CD4-positive, CD25-positive, alpha-beta regulatory T cell (primary cell): ENCODE measurements at places on chromosomes 5 and 9. TPM values are rescaled to one million over a fixed set of nuclear protein-coding genes. Genes with fewer than 3 reads are reported as not detected.

The KIF24 gene
- 0.25 TPM for total RNA-seq

The IL33 gene
- total RNA-seq, result not detected

The SPATA31C1 gene
- not detected for total RNA-seq

The PCDHGB5 gene
- not detected for total RNA-seq

The PARP8 gene
- 217 TPM for total RNA-seq

The SPATA31A6 gene
- total RNA-seq, result not detected

- H3K36me3 ChIP-seq, result no peaks in the 10 kb centered on the region
- H3K4me3 ChIP-seq, result no peak overlapping the region
- H3K27ac ChIP-seq, result no peak overlapping the region
- no peaks in the 10 kb centered on the region for H3K27me3 ChIP-seq
- no peak for DNase-seq
Observed at GRCh38 chr5:180645274-180646204, 3.9 kb downstream of the FLT4 start.

DNA sequence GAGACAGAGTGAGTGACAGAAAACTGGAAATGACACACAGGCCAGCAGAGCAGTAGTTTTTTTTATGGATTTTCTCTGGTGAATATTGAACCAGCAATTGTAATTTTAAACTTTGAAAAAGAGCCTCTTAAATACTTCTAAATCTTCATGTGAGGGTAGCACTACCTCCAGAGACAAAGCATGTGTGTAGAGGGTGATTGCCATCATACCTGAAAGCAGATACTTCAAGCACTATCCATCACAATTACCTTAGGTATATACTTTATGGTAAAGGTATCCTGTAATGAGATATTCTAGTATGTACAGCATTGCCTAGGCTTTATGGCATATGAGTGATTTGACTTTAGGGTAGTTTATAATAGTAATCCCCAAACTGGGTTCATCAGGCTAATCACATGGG is 3.4 kb upstream of the EBF1 start:
- peaks cover 46% of the 10 kb centered on the region for H3K4me1 ChIP-seq
- no peak overlapping the region for H3K4me3 ChIP-seq
- H3K27me3 ChIP-seq, result peaks cover 48% of the 10 kb centered on the region
- DNase-seq, result no peak

DNA sequence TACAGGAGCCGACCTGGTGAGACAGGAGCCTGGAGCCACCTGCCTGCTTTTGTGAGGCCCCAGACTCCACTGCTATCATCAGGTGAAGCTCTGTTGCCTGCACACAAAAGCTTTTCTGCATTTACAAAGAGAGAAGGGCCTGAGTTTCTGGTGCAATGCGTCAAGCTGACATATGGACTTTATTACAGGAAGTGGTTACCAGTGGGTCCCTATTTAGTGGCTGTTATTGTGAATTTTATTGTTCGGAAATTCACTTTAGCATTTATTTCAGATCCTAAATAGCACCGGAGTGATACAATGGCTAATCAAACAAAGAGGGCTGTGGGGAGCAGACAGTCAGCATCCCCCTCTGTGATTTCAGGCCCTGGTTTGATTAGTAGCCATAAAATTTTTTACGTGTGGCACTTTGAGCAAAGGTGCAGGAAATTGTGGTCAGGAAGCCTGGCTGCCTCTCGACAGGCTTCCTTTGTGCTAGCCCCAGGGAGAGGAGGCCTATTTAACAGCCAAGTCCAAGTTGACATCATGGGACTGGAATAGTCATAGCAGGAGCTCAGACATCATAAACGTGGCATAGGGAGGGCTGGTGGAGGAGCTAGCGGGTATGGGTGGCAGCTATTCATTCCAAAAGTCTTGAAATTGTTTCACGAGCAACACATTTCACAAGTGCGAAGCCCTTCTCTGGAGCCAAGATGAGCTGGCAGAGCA is 8.4 kb downstream of the TGFBI start:
- peak overlapping the region; percentile 2 for H3K4me3 ChIP-seq
- no peaks in the 10 kb centered on the region for H3K27me3 ChIP-seq
- H3K4me1 ChIP-seq, result peaks cover 25% of the 10 kb centered on the region
- H3K27ac ChIP-seq, result peak overlapping the region; percentile 60

DNA sequence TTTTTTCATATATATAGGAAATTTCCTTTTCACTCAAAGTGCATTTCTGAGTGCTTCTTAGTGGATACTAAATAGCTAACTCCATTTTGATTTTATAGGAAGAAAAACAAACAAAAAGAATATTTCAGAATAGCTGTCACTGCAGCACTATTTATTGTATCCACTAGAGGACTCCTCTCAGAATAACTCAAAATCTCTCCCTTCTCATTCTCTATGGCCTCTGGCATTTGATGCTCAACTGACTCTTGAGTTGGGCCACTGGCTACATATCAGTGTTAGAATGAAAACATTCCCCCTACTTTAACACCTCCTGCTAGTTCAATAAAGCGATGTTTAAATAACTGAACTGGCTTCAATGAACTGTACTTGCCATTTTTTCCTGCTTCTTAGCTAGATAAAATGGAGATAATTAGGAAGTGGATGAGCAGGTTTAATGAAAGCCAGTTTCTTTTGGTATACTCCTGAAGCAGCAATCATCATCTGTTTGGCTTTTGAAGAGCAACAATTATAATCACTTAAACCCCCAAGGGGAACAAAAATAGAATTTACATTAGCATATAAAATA is 16.6 kb upstream of the ELAVL2 start:
- H3K4me3 ChIP-seq, result no peak overlapping the region
- no peaks in the 10 kb centered on the region for H3K27me3 ChIP-seq
- H3K27ac ChIP-seq, result no peak overlapping the region
- no peaks in the 10 kb centered on the region for H3K4me1 ChIP-seq

- H3K27me3 ChIP-seq, result no peaks in the 10 kb centered on the region
- no peak overlapping the region for H3K4me3 ChIP-seq
- H3K36me3 ChIP-seq, result peaks cover 46% of the 10 kb centered on the region
- H3K27ac ChIP-seq, result no peak overlapping the region
- DNase-seq, result no peak
Observed at GRCh38 chr5:38996123-38996522, 78.1 kb downstream of the RICTOR start.

- H3K36me3 ChIP-seq, result peaks cover 32% of the 10 kb centered on the region
- no peaks in the 10 kb centered on the region for H3K4me1 ChIP-seq
- no peak overlapping the region for H3K4me3 ChIP-seq
- no peaks in the 10 kb centered on the region for H3K27me3 ChIP-seq
- H3K27ac ChIP-seq, result no peak overlapping the region
- DNase-seq, result no peak
Observed at GRCh38 chr9:35801328-35802128, 10.1 kb downstream of the NPR2 start.

DNA sequence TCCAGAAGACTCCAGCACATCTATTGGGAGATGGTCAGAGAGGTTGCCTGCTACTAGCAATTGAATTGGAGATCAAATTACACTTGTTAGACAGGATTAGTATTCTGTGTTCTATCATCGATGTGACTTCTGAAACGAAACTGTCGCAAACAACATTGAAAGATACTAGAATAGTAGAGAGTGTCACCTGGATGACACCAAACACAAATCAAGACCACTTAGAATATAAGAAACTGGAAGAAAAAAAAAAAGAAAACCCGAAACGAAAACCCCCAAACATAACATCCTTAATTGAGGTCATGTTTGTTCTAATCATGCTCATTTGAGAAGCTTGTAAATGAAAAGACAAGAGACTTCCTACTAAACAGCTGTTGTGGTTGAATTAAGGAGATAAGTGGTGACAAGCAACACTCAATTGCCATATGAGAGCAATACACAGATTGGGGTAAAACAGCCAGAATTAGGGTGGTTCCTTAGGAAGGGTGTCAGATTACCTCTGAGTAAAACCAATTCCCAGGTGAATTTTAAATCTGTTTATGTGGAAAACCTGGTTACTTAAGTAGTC is 97.6 kb downstream of the BASP1 start:
- no peak overlapping the region for H3K4me3 ChIP-seq
- H3K27ac ChIP-seq, result no peak overlapping the region
- H3K36me3 ChIP-seq, result no peaks in the 10 kb centered on the region
- no peak for DNase-seq
- no peaks in the 10 kb centered on the region for H3K4me1 ChIP-seq

- peaks cover 3% of the 10 kb centered on the region for H3K27me3 ChIP-seq
- no peaks in the 10 kb centered on the region for H3K4me1 ChIP-seq
- H3K36me3 ChIP-seq, result no peaks in the 10 kb centered on the region
- no peak overlapping the region for H3K27ac ChIP-seq
Observed at GRCh38 chr9:2602704-2603116, 18.9 kb upstream of the VLDLR start.

DNA sequence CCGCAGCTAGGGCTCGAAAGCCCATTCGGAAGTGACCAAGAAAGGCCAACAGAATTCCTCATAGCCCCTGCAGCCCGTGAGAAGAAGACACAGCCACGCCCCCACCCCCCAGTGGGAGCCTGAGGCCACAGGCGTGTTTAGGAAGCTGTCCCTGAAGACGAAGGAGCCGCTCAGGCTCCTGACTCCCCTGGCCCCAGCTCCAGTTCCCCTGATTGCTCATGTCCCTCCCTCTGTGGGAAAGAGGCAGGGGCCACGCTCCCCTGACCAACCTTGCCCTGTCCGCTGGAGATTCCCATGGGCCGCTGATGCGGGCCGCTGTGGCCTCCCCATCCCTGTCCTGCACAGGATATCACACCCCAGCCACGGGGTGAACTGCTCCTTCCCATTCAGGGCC is 13.6 kb downstream of the ROPN1L start:
- no peak overlapping the region for H3K4me3 ChIP-seq
- H3K27ac ChIP-seq, result no peak overlapping the region
- DNase-seq, result no peak
- H3K27me3 ChIP-seq, result no peaks in the 10 kb centered on the region

DNA sequence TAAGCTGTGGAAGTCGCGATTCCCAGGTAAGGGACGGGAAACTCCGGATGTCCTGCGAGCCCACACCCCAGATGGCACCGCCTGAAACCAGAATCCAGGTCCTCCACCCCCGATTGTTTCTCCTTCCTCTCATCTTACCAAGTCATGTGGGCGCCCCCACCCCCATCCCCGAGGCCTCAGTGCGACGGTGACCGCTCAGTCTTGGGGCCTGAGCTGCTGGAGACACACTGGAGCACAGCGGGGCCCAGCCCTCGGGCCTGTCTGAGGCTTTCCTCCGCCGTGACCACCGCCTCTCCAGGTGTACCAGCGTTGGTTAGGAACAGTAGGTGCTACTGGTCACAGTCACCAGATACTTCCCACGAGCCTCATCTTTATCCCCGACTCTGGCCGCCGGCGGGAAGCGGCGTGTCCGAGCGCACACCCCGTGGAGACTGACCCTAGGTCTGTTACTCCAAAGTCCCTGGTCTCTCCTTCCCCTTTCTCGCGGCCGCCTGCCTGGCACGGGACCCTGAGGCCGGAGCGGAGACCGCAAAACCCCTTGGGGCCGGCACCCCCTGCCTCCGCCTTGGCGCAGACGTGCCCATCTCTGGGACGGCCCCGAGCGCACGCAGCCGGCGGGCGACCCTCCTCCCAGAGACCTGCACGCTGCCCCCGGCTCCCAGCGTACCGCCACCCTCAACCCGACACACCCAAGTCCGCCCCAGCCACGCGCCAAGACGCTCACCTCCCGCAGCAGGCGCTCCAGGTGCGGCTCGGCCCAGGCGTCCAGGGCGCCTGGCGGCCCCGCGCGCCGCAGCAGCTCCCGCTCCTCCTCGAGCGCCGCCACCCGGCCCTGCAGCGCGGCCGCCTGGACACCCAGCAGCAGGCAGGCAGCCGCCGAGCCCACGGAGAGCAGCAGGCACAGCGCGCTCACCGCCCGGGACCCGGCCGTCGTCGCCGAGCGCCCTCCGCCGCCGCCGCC is 733 bp downstream of the COL23A1 start:
- H3K4me3 ChIP-seq, result no peak overlapping the region
- H3K27me3 ChIP-seq, result peaks cover 15% of the 10 kb centered on the region
- peaks cover 13% of the 10 kb centered on the region for H3K4me1 ChIP-seq
- H3K27ac ChIP-seq, result no peak overlapping the region
- H3K36me3 ChIP-seq, result no peaks in the 10 kb centered on the region

DNA sequence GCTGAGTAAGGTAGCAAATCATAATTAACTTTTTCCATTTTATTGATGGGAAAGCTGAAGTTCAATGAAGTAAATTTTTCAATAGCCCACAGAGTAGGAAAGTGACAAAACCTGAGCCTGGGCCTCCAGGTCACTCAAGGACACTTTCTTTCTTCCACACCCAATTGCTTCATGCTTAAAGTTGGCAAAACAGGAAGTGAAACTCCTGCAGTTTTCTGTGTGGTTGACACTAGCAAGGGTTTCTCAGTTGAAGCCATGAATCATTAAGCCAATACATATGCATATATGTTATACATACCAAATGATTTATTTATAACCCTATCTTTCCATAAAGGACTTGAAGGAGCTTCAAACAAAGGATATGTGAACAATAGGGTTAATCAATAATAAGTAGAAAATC is 13.9 kb downstream of the TLR4 start:
- H3K4me3 ChIP-seq, result no peak overlapping the region
- H3K36me3 ChIP-seq, result no peaks in the 10 kb centered on the region
- H3K27me3 ChIP-seq, result no peaks in the 10 kb centered on the region
- H3K27ac ChIP-seq, result no peak overlapping the region
- H3K4me1 ChIP-seq, result no peaks in the 10 kb centered on the region

DNA sequence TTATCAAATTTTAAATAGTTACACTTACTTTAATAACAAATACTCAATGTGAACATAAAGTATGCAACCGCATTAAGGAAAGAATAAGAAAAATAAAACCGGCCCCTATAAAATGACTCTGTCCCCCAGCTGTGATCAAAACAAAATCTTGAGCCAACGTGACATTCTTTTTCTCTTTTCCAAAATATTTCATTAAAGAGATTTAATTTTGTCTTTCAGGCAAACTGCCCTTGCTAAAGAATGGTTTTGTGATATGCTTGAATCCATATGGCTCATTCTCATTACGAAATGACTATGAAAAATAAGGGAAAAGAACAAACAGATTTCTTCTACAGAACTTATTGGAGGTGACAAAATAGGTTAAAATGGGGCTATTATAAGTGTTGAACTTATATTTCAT is 197.0 kb downstream of the NR2F1-AS1 start:
- H3K4me3 ChIP-seq, result no peak overlapping the region
- H3K27ac ChIP-seq, result no peak overlapping the region
- H3K4me1 ChIP-seq, result no peaks in the 10 kb centered on the region
- no peaks in the 10 kb centered on the region for H3K36me3 ChIP-seq
- H3K27me3 ChIP-seq, result no peaks in the 10 kb centered on the region
- DNase-seq, result no peak

DNA sequence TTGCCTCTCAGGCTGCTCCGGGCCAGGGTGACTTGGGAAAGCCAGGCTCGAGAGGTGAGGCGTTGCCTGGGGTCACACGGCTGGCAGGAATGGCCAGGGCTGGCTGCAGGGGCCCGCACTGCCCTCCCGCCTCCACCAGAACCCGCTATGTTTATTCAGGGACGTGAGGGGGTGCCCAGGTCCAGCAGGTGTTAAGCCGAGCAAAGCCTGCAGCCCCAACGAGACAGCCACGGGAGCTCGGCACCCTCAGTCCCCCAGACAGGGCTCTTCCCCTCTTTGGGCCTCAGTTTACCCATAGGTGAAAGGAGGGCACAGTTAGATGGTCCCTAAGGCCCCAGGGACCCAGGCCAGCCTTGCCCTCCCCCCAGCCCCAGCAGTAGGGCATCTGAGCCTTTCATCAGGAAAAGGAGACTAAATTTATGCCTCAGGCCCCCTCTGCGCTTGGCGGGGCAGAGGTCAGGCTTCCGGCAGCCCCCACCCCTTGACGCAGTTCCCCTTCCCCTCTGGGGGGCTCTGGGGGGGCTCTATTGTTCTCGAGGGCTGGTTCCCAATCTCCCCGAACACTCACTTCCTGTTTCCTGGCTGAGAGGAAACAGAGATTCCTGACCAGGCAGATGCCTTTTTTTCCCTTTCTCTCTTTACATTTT is 7.1 kb upstream of the EGFL7 start:
- peaks cover 8% of the 10 kb centered on the region for H3K27me3 ChIP-seq
- H3K4me1 ChIP-seq, result peaks cover 18% of the 10 kb centered on the region
- DNase-seq, result no peak
- H3K4me3 ChIP-seq, result no peak overlapping the region
- H3K27ac ChIP-seq, result no peak overlapping the region
